ENCODE measurements at places on chromosomes 13 and 19.

DNA sequence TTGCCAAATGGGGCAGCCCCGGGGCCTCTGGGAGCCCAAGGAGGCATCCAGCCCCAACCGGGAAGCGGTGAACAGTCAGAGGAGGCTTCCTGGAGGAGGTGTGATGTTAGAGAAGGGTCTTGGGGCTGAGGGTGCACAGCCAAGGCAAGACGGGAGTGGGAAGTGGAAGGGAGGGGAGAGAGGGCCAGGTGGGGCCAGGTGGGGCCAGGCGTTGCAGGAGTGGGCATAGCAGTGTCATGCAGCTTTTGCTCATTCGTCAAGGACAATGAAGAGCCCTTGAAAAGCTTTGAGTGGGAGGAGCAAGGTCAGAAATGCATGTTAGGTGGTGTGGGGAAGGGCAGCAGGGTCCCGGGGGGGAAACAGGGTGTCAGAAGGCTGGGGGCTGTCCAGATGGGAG is 1.8 kb downstream of the FBN3 start:
- no peak for DNase-seq

- DNase-seq: peak; percentile 68
Observed at GRCh38 chr19:49338691-49339300, 3.6 kb downstream of the CD37 start.

DNA sequence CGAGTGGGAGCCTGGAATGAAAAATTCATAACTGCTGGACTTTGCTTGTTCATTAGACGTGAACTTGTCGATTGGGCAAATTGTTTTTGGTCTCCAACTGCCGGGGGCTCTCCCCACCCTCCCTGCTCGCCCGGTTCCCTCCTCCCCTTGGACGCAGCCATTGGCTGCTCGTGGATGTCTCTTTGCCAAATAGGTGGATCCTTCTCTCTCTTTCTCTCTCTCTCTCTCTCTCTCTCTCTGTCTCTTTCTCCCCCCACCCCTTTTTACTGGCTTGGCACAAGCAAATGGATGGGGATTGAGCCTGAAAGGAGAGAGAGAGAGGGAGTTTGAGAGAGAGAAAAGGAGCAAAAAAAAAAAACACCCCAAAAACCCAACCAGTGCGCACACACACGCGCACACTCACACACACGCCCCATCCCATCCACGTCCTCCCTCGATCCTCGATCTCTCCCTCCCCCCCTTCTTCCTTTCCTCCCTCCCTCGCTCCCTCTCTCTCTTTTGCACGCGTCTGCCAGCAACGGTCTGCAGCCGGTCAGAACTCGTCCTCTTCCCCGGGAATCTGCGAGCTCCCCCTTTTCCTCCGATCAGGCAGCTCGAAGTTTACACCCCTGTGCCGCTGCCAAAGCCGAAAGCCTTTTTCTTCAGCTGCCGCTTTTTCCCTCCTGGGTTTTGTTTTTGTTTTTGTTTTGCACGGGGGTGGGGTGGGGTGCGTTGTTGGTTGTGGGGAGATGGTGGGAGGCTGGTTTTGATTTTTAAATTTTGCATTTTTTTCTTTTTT is 27.8 kb downstream of the NFIX start:
- no peak for DNase-seq

- DNase-seq: no peak
Observed at GRCh38 chr13:32022311-32022710, 9.3 kb upstream of the FRY start.

DNA sequence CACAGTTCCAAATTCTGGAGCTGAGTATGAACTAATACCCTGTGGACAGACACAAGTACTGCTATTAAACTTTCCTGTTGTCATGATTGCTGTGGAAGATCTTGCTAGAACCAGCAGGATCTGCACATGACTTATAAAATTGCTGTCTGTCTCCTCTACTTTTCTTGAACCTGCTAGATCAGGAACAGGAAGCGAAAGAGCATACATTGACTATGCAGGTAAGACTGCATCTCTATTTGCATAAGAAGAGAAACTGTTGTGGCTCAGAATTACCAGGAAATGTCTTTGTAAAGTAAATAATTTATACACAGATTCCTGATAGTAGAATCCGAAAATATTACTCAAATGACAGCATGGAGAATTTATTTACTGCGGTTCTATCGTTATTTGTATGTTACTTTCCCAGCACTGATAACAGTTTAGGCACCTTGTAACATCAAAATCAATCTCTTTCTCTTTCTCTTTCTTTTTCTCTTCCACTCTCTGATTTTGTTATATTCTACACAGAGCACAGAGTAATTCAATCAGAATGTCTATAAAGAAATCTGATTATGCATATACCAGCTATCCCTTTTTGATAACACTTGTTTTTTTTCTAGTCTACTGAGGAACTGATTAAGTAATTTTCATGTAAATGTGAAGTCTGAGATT is 226.5 kb downstream of the MYO16 start:
- no peak for DNase-seq

GRCh38 chr19:40663695-40664692 is 26.5 kb downstream of the NUMBL start:
- peak; percentile 28 for DNase-seq

- DNase-seq: no peak
Observed at GRCh38 chr13:36358175-36358718, 12.1 kb upstream of the SPART start.

GRCh38 chr13:80296638-80297037 is 44.3 kb downstream of the SPRY2 start:
- DNase-seq: no peak

DNA sequence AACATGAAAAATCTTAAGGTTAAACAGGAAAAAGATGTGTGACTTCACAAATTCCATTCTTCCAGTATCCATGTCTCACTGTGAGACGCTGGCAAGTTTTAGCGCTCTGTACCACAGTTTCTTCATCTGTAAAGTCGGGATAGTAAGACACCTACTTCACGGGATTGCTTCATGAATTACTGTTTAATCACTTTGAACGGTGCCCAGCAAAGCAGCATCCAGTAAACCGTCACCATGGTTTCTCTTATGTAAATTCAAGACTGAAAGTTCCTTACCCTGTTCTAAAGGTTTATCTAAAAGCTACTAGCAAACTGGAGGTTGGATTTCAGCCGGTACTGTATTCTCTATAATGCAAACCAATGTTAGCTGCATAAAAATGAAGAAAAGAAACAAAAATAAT is 53.5 kb downstream of the KATNAL1 start:
- DNase-seq: no peak

- DNase-seq: no peak
Observed at GRCh38 chr13:109654341-109655205, 131.8 kb downstream of the IRS2 start.

DNA sequence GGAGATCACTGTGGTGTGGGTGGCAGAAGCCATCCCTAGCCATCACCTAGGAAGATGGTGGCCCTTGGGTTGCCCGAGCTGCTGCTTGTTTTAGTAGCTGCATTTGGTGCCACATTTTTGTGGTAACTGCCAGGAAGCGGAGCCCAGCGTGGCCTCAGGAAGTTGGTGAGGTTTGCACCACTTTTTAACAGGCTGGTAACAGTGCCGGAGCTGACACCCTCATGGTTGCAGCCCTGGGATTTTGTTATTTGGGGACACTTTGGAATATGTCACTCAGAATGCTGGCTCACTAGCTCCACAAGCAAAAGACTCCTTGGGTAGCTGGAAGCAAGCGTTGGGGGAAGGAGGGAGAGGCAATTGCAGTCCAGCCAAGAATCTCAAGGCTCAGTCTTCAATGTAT is 22.1 kb downstream of the ACTN4 start:
- DNase-seq: no peak

- DNase-seq: no peak
Observed at GRCh38 chr13:44622708-44623107, 46.6 kb upstream of the TSC22D1 start.

DNA sequence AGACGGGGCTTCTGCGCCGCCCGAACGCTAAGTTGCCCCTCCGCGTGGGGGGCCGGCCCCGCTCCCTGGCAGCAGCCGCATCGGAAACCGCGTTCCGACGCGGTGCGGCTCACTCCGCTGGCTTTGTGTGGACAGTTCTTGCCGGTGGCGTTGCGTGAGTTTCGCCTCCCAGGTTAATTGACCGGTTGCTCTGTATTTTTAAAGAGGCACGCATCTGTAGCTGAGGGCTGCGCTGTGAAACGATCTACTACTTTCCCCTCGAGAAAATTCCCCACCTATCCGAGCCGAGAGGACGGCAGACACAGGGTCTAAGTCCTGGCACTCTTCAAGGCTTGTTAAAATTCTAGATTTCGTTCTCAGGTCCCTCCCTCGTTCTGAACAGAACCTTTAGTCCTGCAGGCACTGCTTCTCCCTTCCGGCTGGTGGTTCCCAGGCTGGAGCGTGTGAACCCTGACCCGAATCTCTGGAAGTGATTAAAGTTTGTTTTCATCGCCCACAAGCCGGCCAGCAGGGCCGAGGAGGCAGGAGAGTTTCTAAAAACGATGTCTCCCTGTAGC is 933 bp downstream of the ARHGEF7 start:
- no peak for DNase-seq

DNA sequence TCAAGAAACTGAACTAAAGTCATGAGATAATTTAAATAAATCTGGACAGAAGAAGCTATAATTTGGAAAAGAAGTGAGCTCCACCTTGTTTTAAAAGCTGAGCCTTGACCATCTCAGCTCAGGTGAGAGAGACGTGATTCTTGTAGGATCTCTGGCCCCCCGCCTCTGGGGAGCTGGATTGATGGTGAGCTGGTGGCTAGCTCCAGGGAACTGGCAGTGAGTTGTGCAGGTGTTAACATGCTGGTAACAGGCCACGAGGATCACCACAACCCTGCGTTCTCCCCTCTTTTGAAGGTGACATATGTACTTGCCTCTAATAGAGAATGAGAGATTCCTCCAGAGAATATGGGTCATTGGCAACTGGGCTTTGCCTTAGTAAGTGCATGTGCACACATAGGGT is 485.1 kb downstream of the IRS2 start:
- DNase-seq: no peak

GRCh38 chr13:62331384-62331783 is 915.7 kb upstream of the PCDH20 start:
- no peak for DNase-seq

DNA sequence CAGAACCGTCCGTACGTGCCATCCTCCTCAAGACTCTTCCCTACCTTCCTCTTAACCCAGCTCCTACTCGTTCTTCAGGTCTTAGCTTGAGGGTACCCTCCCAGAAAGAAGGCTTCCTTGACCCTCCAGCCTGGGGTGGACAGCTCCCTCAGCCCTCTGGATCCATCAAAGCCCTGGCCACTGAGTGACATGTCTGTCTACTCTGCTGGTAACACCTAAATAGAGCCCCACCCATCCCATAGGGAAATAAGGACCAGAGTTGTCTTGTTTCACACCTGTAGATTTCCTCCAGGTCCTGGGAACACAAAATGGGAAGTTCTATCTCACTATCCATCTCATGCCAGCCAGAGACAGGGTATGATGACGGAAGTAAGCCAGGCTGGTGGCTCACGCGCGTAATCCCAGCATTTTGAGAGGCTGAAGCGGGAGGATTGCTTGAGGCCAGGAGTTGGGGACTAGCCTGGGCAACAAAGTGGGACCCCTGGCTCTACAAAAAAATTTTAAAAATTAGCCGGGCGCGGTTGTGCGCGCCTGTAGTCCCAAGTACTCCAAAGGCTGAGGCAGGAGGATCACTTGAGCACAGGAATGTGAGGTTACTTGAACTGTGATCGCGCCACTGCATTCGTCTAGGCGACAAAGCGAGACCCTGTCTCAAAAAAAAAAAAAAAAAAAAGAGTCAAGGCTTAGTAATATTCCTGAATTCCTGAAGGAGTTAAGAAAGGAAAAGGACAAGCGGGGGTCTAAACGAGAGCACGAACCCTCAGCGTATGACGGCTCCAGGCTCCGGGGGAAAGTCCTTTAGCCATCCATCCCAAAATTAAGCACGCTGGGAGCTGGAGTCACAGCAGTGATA is 566 bp upstream of the CCDC97 start:
- DNase-seq: peak; percentile 33

DNA sequence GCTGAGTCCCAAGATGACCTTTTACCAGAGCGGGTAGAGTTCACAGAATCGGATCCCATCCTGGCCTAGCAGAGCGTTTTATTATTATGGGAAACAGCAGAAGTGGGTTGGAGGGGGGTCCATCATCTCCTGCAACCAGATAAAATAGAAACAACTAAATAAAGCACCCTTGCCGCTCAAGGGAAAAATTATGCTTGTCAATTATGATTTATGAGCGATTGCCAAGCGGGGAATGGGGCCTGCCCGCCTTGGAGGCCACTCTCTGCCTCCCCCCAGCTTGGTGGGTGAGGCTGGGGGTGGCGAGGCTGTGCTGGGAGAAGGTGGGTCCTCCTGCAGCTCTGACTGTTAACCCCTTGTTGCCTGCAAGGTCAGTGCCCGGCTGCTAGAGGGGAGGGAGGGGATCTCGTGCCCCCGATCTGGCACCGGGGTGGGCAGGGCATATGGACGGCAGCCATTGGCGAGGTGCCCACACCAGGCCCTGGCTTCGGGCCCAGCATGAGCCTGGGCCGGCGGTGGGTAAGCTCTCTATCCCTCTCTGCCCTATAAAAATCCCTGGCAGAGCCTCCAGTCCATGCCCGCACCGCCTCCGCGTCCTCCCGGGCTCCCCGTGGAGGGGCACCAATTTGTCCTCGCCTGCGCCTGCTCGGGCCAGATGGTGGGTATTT is 129.1 kb downstream of the URI1 start:
- DNase-seq: no peak

DNA sequence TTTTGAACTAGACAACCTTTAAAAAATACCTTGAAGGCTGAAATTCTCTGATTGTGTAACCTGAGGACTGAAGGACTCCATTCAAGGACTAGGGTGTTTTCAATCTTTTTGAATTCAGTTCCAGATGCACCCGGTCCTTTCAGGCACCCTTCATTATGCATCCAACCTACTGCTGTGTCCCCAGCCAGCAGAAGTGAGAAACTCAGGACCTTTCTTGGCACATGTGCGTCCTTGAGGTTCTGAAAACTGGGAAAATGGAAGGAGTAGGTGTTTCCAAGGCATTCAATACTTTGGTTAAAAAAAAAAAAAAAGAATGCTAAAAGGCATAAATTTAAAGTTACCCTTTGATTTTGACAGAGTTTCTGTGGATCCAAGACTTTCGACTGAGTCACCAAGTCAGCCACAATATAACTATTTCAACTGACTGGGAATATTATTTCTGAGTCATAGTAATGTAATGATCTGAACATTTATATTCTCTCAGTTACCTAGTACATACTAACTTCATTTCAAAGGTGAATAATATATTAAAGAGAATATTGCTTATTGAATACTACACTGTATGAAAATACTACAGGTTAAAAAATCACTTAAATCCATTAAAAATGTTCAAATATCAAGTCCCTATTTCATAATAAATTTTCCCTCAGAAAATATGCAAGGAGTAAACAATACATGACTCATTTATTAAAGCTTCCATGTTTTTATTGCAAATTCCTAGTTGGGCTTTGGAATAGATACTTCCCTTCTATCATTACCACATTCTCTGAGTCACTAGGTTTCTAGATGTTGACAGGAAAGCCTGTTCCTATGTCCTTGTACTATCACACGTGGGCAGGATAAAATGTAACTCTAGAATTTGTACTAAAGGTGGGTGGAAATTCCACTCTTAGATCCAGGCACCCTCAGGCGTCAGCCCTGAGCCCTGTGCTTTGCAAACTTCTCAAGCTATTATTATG is 2.4 kb upstream of the ITGBL1 start:
- DNase-seq: no peak

DNA sequence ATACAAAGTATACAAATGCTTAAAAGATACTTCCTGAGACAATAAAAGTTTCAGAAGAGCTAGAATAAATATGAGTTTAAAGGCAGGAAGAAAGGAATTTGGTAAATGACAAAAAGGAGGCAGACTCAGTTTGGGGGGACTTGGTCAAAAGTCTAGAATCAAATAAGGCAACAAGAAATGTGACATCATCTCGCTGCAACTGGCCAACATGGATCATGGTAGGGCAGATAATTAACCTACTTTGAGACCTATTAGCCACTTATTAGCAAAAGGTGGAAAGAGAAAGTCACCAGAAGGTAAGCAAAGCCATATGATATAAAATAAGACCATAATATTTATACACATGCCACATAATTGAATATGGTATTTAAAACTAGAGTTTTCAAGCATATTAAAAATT is 5.3 kb downstream of the USP12 start:
- no peak for DNase-seq
